ENCODE measurements at places on chromosomes 3 and 15. TPM values are rescaled to one million over a fixed set of nuclear protein-coding genes. Genes with fewer than 3 reads are reported as not detected.

The SHF gene
- 0.92 TPM for total RNA-seq

- no peak for DNase-seq
Observed at GRCh38 chr3:72699631-72700030, 148.6 kb downstream of the SHQ1 start.

- no peak for DNase-seq
Observed at GRCh38 chr15:67852418-67852817, 12.6 kb upstream of the RNU6-1 start.

- DNase-seq = no peak
Observed at GRCh38 chr3:16369885-16370284, 104.9 kb downstream of the OXNAD1 start.

GRCh38 chr3:76025561-76025960 is 240.2 kb upstream of the ZNF717 start:
- DNase-seq = no peak

- DNase-seq = no peak
Observed at GRCh38 chr3:72744330-72744729, 103.9 kb downstream of the SHQ1 start.

DNA sequence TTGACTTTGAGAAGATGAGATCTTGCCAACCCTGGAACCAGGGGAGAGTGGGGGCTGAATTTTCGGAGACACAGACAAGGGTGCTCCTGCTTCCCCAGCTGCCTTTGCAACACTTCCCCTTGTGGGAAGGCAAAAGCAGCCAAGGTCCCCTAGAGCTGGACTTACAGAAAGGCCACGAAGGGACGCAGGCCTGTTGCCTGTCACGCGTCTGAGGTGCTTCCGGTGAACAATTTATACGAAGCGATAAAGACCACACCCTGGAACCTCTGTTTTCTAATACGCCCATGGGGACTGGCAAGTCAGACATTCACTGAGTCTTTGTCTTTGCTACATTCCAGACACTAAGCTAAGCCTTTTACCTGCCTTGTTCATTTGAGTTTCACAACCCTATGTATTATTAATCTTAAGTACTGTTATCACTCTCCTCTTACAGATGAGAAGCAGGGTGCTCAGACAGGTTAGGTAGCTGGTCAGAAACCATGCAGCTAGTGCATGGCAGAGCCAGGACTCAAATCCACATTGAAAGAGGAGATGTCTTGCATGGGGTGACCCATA is 13.2 kb downstream of the MEGF11 start:
- no peak for DNase-seq

The SLC28A1 gene
- not detected for total RNA-seq

DNA sequence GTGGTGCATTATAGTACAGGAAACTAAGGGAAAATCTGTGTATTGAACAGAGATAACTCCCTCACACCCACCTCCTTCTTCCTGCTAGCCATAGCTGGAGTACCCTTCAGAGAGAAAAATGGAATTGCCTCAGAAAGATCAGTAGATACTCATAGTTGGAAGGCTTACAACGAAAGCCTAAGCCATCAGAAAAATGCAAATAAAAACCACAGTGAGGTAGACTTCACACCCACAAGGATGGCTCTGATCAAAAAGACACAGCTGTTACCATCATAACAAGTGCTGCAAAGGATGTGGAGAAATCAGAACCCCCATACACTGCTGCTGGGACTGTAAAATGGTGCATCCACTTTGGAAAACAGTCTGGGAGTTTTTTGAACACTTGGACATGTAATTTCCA is 7.4 kb upstream of the DLG1 start:
- DNase-seq = peak; percentile 20

All from activated CD4-positive, alpha-beta T cell treated with anti-CD3 and anti-CD28 coated beads, Interleukin-2, amount 10 ng/mL, durations not matched to agents 7 days and 5 days (primary cell).